ENCODE measurements at places on chromosomes 7 and 10.

GRCh38 chr10:117260084-117260483, 19.2 kb downstream of the SLC18A2 start:
- DNase-seq: no peak

DNA sequence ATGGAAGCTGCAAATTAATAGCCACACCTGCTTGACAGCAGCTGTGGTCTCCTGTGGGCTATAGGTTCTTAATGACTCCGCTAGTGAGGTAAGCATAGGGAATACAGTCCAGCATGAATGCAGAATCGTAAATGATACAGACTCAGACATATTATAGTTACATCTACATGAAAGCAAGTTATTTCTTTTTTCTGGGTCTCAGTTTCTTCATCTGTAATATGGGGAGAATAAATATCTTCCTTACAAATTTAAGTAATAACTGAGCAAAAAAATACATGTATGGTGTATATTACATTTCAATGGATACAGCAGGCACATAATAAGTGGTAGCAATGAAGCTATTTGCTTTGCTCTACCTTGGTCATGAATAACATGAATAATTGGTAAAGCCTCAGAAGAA, 245.9 kb upstream of the RHOBTB1 start:
- DNase-seq: no peak

GRCh38 chr10:45001381-45002148, 842 bp downstream of the ZNF22 start:
- peak; percentile 9 for DNase-seq

DNA sequence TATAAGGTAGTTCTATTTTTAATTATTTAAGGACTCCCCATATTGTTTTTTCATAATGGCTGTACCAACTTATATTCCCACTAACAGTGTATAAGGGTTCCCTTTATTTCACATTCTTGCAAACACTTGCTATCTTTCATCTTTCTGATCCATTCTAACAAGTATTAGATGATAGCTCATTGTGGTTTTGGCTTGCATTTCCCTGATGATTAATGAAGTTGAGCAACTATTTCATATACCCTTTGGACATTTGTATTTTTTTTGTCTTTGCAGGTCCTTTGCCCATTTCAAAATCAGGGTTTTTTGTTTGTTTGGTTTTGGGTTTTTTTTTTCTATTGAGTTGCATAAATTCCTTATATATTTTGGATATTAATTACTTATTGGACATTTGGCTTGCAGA, 107.2 kb downstream of the EPC1 start:
- DNase-seq: no peak

GRCh38 chr10:19290770-19291169, 242.2 kb downstream of the MALRD1 start:
- no peak for DNase-seq

DNA sequence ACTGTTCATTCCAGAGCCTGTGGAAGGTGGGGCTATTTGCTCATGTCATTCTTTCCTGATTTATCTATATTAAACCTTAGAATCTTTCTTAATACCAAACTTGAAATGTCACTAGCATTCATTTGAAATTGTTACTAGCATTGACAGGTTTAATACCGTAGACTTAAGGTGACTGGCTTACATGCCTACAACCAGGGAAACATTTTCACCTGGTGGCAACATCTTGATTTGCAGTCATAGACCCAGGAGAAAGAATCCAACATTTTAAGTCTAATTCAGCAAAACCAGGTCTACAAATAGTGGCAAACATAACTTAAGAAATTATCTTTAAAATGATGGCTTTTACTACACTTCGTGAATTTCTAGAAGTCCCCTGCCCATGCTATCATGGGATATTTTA, 353.7 kb downstream of the HTR7 start:
- DNase-seq: no peak

- DNase-seq: no peak
Measured at GRCh38 chr7:16668049-16668858, 22.3 kb downstream of the BZW2 start.

DNA sequence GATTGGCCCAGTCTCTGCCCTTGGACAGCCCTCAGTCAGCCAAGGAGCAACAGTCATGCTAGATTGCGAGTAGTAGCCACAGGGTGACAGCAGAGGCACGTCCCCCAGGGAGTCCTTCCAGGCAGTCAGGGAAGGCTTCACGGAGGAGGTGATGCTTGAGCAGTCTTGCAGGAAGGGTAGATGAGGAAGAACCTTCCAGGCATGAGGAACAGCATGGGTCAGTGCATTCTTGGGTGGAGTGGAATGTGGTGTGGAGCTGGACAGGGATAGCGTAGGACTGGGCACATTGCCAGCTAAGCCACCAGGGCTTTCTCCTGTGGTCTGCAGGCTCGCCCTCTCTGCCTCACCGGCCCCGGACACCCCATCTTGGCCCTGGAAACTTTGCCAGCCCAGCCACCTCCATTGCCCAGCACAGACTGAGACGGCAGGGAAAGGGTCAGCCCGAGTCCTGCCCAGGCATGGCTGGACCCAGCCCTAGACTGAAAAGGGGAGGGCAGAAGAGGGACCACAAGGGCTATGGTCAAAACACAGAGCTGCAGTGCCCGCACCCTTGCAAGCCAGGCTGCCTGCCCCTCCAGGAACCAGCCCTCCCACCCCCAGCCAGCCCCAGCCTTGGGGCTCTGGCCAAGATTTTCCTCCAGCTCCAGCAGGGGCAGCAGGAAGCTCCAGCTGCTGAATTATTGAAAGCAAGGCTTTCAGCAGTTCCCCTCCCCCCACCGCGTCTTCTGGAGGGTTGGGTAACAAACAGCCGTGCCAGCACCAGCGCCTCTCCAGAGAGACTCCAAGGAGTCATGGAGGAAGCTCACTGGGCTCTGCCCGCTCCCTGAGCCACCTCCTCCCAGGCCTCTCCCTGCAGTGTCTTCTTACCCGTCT, 18.7 kb downstream of the SRRM3 start:
- no peak for DNase-seq

DNA sequence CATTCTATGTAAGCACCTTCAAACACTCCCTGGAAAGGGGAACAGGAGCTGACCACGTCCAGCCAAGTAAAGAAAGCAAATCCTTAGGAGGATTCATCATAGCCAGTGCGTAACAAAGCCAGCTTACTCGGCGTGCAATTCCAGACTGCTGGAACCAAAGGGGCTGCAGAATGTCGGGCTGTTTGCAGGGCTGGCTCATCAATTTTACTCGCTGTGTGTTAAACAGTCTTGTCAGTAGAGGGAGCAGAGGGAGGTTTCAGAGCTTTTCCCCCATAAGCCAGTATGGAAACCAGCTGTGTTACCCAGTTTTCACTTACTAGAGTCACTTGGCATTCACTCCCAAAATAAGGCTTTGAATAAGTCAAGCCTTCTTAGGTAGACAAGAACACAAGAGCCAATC, 127.1 kb downstream of the KMT2E start:
- DNase-seq: no peak

GRCh38 chr7:13069841-13070240, 382.4 kb downstream of the ARL4A start:
- no peak for DNase-seq

DNA sequence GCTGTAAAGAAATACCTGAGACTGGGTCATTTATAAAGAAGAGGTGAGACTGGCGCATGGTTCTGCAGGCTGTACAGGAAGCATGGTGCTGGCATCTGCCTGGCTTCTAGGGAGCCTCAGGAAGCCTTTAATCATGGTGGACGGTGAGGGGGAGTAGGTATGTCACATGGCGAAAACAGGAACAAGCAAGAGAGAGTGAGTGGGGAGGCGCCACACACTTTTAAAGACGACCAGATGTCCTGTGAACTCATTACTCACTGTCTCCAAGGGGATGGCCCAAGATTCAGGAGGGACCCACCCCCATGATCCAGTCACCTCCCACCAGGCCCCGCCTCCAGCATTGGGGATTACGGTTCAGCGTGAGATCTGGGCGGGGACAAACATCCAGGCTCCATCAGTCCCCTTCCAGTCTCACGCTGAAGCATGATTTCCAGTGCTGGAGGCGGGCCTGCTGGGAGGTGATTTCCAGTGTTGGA, 3.2 kb downstream of the ZNF316 start:
- DNase-seq: no peak

DNA sequence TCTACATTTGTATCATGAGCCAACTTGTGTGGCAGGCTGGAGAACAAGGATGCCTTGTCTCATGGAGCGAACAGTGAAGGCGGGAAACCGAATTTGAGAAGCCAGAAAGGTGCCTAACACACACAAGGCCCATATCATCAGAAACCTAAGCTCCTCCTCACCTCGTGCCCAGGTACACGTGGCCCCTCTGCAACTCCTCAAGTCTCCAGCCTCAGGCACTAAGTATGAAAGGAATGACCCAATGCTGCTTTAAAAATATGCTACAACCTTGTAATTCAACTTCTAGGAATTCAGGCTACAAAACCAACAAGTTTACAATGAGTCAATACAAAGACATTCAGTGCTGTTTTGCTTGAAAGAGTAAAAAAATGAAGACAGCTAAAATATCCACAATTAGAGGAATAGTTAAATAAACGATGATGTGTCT, 95.7 kb downstream of the CDK6 start:
- DNase-seq: no peak

- no peak for DNase-seq
Measured at GRCh38 chr10:74275755-74276290, 124.8 kb downstream of the ADK start.

GRCh38 chr10:89080660-89081059, 90.1 kb downstream of the FAS start:
- no peak for DNase-seq

DNA sequence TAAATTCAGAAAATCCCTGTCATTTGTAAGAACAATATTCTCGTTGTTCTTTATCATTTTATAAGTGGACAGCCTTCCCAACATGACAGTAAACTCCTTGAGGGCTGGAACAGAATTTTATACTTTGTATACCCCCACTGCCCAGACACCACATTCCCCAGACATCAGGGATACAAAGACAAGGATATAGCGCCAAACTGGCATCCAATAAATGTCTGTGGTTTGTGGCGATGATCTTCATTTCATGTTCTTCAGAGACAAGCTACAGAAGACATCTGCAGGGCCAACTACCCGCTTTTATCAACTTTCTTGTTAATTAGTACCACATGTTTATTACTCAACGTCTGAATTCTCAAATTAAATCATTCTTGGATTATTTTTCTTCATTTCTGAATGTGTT, 155.9 kb downstream of the ATE1 start:
- no peak for DNase-seq

GRCh38 chr10:20817646-20818045, 79.5 kb downstream of the NEBL start:
- no peak for DNase-seq

DNA sequence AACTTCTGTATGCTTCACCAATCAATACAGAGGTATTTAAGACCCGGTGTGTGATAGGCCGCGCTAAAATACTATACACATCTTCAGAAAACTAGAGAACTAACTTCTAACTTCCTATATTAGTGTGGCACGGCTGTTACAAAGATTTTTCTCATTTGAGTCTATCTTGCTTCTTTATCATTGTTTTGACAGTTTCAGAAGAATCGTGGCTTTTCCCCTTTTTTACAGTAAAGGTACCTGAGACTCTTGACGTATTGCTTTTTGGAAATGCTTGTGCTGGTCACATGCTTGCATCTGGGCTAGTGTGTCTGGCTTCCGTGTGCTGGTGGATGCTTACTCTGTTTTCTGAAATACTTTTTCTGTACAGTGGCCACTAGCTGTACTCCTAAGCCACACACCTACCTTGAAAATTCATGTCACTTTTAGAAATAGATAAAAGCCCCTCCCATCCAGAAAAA, 12.7 kb downstream of the IKZF1 start:
- DNase-seq: no peak

DNA sequence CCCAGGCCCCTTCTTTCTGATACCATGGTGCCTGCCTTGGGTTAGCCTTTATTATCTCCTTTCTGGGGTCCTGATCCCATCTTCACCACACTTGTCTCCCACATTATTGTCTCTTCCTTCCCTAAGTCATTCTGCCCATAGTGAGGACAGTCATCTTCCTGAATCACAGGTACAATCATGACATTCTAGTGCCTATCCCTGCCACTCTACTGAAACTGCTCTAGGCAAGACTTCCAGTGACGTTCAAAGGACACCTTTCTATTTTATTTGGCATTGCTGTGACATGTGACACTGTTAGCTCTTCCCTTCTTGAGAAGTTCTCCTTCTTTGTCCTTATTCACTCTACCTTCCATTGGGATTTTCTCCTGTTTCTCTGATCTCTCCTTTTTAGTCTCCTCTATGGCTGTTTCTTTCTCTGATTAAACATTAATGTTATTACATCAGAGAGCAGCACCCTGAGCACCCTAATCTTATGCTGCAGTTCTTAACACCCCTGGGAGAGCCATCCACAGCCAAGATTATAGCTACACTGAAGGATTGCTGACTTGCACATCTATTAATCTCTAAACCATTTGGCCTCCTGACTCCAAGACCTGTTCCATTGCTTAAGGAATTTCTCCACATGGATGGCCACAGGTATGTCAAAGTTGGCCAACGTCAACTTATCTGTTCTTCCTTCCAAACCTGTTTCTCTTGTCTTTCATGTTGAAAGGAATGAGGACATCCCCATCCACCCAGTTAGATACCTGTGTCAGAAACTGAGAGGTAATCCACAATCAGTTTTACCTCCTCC, 10.9 kb downstream of the MACC1 start:
- no peak for DNase-seq

GRCh38 chr7:25288556-25289307, 60.4 kb upstream of the NPVF start:
- no peak for DNase-seq

DNA sequence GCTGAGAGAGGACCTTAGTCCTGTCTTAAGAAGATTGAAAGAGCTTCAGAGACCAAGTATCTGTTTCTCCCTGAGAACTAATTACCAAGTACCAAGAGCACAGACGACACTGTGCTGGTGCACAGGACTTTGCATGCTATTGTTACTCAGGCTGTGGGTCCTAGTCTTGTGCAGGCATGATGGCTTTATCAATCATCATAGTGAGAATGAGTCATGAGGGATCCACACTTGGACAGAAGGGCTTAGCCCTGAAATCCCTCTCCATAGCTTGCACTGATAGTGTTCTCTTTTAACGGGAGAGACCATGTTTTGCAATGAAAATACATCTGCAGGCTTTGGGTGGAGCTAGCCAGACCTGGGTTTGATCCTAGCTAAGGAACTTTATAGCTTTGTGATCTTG, 93.3 kb downstream of the SORCS3 start:
- DNase-seq: no peak

DNA sequence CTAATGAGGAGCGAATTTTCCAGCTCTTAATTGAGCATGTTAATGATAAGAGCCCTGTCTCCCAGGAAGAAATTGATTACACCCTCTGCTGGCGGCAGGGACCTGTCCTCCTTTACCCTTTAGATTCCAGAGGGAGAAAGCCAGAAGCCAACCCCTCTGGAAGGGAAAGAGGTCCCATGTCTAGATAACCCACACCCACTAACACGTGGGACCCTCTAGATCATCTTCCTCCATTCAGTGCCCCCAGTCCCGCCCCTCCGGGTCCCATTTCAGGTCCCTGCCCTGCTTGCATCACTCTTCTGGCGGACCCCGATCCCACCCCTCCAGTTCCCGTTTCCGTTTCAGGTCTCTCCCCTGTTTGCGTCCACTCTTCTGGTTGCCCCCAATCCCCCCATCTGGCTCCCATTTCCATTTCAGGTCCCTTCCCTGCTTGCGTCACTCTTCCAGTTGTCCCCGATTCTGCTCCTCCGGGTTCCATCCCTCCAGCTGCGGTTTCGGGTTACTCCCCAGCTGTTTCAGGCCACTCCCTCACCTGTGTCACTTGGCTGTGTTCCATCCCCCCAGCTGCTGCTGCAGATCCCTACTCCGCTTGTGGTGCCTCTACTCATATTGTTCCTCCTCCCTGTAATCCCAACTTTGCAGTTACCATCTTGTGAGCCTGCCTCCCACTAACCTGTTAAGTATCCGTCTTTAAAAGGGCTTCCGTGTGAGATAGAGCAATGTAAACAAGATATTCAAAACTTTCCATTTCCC, 202.4 kb downstream of the SH2D4B start:
- DNase-seq: no peak

- no peak for DNase-seq
Measured at GRCh38 chr7:99499371-99499720, 735 bp downstream of the ZNF394 start.

Data from effector CD8-positive, alpha-beta T cell (primary cell).